Activated naive CD4-positive, alpha-beta T cell (primary cell): ENCODE measurements at places on chromosomes 5 and 9.
A peak's percentile ranks its signal among the peaks of the same experiment; 100 is the strongest.

DNA sequence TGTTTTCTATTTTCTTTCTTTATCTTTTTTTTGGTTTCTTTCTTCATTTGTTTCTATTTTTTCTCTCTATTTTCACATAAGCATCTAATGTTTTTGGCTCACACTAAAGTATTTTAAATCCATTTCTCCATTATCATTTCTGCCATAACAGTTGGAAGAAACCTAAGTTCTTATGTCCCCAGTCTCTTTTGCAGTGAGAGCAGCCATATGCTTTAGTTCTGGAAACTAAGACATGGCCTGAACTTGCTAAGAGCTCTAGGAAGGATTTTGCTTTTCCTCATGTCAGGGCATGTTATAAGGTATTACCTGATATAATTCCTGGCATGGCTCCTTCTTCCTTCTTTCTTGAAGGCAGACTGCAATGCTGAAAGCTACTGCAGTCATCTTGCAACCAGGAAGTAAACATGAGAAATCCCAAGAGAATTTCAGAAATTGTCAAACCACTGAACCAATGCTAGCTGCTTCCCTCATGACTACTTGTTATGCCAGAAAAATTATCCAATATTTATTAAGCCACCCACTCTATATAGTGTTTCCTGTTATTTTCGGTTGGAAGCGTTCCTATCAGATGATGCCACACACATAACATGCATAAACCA lies 171.1 kb downstream of the TAF11L14 start:
- DNase-seq, result no peak

DNA sequence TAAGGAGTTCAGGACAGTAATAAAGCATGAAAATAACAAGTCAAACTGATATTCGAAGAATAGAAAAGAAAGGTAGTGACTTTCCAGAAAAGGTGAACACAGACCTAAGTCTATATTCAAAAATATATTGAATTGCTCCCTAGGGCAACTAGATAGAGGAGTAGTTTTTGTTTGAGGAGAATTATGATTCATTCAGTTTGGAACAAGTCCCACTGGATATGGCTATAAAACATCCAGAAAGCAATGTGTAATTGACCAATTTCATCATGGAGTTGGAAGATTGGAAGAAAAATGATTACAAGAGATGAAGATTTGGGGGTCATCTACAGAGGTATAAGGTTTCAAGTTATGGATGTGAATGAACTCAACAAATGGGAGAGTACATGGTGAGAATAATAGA lies 117.5 kb upstream of the ZNF462 start:
- DNase-seq, result no peak

DNA sequence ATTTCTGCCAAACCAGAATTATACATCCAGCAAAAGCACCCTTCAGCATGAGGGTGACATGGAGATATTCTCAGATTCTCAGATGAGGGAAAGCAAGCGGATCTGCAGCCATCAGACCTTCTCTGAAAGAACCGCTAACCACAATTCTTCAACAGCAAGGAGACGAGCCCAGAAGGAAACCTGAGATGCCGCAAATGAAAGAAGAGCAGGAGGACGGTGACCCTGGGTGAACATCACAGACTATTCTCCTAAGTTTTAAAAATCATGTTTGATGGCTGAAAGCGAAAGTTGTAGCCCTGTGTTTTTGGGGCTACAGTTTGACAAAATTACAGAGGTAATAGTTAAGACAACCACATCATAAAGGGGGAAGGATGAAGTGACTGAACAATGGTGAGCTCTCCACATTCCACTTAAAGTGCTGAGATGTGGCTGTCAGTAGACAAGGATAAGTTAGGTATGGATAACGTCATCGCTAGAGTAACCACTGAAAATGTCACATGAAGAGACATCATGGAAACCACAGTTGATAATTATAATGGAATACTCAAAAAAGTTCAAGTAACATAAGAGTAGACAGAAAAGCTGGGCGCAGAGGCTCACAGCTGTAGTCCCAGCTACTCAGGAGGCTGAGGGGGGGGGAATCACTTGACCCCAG lies 31.5 kb upstream of the NSMF start:
- DNase-seq, result no peak

DNA sequence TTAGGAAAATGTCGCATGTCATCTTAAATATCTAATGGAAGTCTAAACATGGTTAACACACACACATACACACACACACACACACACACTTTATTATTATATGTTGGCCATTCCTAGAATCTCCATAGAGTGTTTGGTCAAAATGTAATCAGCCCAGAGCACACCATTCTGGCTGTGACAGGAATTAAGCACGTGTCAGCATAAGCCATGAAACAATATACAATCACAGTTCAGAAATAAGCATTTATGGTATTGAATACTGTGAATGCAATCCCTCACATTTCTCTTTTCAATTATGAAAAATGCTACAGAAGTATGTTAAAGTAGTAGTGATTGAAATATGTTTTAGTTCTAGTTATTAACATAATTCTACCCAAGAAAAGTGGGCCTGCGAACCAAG lies 611.6 kb downstream of the PRELID2 start:
- DNase-seq, result no peak

DNA sequence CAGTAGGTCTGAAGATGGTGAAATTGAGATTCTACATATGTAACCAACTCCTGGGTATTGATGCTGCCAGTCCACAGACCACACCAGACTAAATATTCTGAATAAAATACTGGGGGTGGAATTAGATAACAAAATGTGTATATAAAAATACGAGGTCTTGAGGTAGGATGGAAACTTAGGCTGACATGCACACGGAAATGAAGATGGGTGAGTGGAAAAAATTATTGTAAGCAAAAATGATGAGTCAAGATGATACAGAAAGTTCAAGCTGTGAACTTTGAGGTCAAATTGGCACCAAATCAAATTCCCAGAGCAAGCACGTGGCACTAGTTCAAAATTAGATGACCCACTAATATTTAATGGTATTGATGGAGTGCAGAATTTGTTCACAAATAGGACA lies 713.4 kb upstream of the ACO1 start:
- no peak for DNase-seq

- DNase-seq, result no peak
Observed at GRCh38 chr5:109089191-109089590, 320.6 kb downstream of the PJA2 start.

DNA sequence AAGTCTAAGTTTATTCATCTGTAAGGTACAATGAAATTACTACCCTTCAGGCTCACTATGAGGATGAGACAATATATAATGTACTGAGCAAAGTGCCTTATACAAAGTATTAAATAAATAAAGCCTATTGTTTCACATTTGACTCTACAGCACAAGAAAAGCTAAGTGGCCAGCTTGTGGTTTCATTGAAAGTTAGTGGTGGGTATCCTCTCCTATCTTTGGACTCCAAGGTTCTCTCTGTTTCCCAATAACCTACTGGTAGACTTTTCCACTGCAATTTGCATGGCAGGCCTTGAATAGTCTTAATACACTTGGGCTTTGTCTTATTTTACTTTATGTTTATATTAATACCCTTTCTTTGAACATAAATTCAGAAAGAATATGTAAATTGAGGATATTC lies 262.7 kb downstream of the DEPDC1B start:
- no peak for DNase-seq

GRCh38 chr5:1801222-1801966 lies at the start of gene NDUFS6:
NDUFS6 (plus strand) TSS chr5:1801407; CDS start chr5:1801418, 11 bp downstream.
- peak; percentile 67 for DNase-seq

DNA sequence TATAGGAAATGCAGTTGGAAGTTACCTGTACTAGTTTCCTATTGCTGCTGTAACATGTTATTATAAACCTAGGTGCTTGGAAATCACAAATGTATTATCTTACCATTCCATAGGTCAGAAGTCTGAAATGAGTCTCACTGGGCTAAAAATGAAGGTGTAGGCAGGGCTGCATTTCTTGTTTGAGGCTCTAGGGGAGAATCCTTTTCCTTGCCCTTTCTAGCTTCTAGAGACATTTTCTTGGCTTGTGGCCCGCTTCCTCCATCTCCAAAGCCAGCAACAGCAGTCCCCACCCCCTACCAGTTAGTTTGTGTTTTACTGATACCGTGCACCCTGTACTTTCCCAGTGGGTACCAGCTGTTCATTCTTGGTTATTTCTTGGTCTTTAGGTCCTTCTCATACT lies 153.3 kb downstream of the SLF1 start:
- no peak for DNase-seq

DNA sequence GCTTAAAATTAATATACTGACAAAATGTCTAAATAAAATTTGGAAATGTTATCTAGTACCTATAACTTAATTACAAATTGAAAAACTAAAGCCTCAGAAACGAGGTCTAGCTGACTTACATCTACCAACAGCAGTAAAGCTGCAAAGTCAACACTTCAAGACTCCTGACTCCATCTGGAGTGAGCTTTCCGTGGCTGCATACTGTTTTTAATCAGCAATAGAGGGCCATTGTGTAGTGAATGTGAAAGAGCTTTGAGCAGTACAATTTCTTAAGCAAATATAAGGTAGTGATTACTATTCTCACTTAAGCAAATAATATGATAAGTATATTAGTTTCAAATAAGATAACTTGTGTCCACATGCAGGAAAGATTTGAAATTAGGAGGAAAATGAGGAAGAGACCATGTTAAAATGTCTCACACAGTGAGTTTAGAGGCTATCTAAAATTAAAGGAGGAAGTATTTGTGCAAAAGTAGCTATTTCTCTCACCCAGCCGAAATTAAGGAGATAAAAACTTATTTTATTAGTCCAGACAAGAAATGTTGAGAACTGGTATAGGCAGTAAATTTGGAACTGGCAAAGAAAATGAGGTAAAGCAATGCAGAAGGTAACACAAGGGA lies 6.4 kb downstream of the SPINK6 start:
- DNase-seq, result no peak

DNA sequence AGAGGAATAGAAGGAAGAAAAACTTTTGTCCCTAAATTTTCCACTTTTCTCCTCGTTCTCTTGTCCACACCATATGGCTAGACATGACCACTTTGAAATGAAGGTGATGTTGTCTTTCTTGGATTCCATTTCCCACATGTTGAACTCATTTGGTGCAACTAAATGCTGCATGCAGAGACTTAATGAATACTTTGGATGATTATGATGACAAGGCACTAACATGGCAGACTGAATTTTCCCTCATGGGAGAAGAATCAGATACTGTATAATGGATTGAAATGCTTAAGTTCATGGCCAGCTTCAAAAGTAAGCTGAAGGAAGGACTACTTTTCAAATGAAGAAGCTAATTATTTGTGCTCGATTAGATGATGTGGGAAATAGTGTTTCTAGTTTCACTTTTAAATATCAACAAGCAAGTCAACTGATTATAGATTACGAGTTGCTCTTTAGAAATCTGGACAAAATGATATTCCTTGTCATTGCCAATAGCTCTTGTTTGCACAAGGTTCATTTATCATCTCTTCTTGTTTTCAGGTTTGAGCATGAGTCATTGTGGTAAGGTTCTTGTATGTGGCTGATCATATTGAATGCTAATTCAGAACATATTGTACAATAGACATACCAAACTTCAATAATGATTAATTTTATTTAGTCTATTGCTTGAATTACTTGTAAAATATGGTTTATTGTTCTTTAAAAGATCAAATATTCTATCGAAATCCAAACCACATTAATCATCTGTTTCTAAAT lies 501.3 kb upstream of the FTMT start:
- DNase-seq, result no peak

GRCh38 chr5:56279291-56279690 lies 46.2 kb upstream of the ANKRD55 start:
- DNase-seq, result no peak
